ENCODE measurements at places on chromosomes 7 and 10.

DNA sequence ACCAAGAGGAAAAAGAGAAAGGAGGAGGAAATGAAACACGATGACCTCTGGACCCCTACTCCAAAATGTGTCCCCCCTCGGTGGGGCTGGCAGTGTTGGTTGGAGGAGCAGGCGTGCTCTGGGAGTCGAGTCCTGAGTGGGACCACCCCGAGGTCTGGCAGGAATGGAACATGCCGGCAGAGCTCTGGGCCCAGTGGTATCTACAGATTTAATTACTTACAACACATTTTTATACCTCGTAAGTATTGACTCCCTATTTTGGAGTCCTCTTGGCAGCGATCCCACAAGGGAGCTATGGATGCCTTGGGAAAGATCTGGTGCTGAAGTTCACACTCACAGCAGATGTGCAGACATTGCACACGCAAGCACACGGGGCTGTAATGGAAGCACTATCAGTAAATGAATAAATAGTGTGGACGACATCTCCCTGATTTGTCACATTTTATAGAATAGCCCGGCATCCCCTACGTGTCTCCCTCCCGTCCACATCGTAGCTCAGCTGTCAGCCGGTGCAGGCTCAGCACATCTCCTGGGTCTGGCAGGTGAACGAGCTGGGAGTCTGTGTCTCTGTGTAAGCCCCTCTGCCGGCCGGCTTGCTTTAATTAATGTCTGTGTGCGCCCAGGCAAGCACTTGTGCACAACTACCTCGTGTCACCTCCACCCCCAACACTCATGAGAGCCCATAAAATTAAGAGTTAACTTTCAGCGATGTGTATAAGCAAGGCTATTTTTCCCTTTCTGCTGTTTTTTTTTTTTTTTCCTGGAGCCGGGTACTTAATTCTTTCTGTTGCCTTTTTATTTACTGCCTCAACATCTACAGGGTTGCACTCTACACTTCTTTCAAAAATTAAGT lies 603.2 kb downstream of the LRMDA start:
- DNase-seq = no peak

DNA sequence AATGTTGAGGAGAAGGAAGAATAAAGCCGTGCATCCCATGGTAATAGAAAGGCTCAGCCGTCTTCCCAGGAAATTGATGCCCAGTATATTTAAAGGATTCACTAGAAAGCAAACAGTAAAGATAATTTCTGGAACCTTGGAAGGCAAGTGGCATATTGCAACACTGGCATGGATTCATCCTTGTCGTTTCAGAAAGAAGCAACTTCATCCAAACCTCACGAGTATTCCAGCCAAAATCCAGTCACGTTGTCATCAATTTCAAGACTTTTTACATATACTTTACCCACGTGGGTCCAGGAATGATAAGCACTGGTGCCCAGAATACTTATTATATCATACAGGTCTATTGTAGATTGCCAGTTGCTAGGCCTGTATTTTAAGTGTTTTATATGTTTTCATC lies 73.8 kb downstream of the SVOPL start:
- DNase-seq = no peak

DNA sequence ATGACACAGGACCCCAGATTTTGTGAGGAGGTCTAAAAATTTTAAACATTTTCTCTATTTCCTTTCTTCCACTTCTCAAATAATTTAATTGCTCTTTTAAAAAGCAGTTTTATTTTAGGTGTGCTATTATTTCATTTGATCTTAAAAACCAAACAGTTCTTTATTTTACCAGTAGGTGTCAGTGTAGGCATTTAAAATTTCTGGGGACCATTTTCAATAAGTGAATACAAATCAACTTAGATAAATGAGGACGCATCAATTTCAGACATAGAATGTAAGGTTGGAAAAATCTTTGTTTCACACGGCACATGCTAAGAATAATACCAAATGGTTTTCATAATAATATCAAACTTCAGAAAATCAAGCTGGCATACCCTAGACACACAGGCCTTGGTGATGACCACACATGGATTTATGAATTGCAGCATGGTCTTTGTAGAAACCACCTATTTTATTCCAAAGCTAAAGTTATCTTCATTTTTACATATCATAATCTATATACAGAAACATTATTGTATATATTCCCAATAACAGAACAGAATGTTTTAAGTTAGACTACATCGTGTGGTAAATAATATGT lies 127.6 kb upstream of the SLC26A5 start:
- no peak for DNase-seq

- DNase-seq = no peak
These were observed 11.4 kb upstream of the MRPS16 start for GRCh38 chr10:73263693-73264347.

GRCh38 chr7:151590071-151590849 lies 70.6 kb upstream of the RHEB start:
- DNase-seq = no peak

DNA sequence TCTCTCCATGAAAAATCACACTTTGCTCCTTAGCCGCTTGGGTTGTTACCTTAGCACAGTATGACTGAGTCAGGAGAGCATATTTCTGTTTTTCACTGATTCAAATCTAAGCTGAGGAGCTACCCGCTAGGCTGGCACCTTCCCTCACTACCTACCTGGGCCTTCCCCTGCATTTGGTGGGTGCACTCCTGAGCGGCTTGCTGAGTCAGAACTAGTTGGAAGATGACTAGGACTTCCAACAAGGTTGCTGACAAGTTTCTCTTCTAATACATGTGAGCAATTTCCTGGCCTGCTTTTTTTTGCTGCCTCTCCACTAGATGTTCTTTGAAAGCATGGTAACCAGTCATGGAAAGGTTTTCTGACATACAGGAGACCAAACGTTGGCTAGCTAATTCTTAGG lies 43.8 kb upstream of the SEC61G start:
- no peak for DNase-seq

DNA sequence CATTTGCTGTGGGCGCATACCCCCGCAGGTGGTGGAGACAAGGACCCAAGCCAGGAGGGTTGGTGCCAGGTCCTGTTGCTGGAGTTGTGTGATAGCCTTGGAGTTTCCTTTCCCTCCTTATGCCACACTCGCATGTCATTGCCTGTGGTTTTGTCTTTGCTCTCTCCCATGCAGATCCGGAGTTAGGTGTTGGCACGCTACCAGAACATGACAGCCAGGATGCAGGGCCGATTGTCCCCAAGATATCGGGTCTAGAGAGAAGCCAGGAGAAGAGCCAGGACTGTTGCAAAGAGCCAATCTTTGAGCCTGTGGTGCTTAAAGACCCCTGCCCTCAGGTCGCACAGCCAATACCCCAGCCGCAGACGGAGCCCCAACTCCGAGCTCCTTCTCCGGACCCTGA lies 369.2 kb upstream of the GALNT17 start:
- DNase-seq = no peak

GRCh38 chr7:94481279-94481678 lies 28.3 kb upstream of the CASD1 start:
- DNase-seq = no peak

- no peak for DNase-seq
These were observed 272.8 kb upstream of the TCERG1L start for GRCh38 chr10:131584287-131584686.

DNA sequence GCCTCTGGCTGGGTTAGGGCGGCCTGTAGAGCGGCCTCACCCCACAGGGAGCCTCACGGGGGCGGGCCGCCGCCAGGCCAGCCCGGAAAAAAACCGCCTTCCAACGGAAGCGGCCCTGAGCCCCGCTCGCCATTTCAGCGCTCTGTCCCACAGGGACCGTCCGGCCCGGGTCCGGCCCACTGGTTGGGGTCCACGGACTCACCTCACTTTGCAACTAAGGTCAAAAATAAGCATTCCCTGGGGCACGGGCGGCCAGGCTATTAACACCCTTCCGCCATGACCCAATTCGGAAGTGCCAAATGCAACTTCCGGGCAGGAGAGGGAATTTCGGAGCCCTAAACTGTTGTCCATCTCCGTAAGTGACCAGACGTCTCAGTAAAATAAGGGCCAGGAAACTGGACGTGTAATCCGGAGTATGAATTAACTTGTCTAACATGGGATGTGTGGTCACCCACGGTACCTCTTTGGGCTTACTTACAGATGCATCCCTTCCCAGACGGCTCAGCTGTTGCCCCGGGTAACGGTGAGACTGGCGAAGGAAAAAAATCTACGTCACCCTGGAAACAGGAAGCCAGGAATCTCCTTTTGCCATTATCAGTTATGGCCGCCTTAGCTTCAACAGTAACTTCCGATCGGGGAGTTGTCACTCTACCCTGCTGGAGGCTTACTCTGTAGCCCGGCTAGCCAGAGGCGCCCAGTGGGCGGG lies at the start of gene BBIP1:
Gene BBIP1, minus strand, starts transcription at position 538 of the 706 bp plus-strand sequence. CDS start 1,023 bp downstream, outside the sequence.
- DNase-seq = no peak
